Activated T-helper 1 cell treated with anti-CD3 and anti-CD28 coated beads, Interleukin-2, amount 50 U/mL, for 16 hours (primary cell): ENCODE measurements at places on chromosomes 5 and 9.

DNA sequence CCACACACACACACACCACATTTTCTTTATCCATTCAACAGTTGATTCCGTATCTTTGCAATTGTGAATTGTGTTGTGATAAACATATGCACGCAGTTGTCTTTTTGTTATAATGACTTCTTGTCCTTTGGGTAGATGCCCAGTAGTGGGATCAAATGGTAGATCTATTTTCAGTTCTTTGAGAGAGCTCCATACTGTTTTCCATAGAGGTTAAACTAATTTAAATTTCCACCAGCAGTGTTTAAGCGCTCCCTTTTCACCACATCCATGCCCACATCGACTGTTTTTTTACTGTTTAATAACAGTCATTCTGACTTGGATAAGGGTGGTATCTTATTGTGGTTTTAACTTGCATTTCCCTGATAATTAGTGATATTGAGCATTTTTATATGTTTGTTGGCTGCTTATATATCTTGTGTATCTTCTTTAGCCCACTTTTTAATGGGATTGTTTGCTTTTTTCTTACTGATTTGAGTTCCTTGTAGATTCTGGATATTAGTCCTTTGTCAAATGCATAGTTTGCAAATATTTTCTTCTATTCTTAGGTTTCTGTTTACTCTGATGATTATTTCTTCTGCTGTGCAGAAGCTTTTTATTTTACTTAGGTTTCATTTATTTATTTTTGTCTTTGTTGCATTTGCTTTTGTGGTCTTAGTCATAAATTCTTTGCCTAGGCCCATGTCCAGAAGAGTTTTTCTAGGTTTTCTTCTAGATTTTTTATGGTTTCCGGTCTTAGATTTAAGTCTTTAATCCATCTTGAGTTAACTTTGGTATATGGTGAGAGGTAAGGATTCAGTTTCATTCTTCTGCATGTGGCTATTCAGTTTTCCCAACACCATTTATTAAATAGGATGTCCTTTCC, 82.4 kb downstream of the SH3RF2 start:
- DNase-seq: no peak

GRCh38 chr9:125856331-125856730, 109.2 kb downstream of the PBX3 start:
- no peak for DNase-seq

GRCh38 chr5:54761213-54761701, 224.1 kb downstream of the ESM1 start:
- DNase-seq: no peak

DNA sequence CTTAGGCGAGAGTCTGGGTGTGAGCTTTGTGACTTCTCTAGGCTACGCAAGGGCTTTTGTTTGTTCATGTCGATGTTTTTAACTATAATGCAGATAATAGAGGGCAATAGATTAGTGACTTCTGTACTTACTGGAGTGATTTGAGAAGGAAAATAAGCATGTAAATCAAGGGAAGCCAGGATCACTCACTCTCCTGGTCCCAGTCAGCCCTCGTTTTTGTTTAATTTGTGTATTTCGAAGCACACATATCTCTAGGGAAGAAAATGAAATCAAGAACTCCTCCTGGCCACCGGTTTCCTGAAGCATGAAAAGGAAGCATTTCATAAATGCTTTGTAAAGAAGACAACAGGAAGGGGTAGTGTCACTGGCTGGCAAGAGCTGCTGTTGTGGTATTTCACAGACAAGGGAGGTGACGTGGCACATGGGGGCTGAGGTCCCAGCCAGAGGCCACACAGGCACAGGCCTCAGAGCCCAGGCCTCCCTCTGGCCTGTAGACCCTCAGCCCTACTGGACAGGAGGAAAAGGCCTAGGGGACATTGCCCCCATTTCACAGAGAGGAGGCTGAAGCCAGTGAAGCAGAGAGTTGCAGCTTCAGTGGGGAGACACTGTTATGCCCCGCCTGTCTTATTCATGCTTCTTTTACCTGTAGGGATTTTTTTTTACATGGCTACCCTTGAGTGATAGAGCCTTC, 34.1 kb downstream of the IRF1 start:
- no peak for DNase-seq

GRCh38 chr5:139708877-139709581, 60.9 kb downstream of the CXXC5 start:
- DNase-seq: no peak

- DNase-seq: no peak
These were observed 254.5 kb downstream of the RASEF start for GRCh38 chr9:82808478-82808877.

GRCh38 chr5:126003309-126003708, 419.9 kb upstream of the GRAMD2B start:
- no peak for DNase-seq

DNA sequence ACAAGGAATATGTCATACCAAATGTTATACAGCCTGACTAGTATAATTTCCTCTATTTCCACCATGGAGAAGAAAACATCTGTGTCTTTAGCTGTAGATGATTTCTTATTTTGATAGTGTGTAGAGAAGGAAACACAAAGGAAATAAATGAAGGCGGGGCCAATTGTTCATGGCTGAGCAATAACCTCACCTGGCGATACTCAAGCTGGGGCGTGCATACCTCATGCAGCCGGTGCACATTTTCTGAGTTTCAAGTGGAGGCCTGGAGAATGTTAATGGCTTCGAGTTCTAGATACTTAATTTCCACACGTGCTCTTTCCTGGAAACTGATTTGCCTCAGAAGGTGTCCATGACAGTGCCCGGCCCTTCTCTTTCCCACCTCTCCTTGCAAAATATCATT, 127.4 kb upstream of the TAF11L2 start:
- no peak for DNase-seq

- DNase-seq: no peak
These were observed 336.3 kb downstream of the KDM4C start for GRCh38 chr9:7094052-7094451.

- no peak for DNase-seq
These were observed 72.0 kb downstream of the PRKACG start for GRCh38 chr9:68941780-68942459.
